ENCODE measurements at places on chromosomes 5 and 9.

- no peak for DNase-seq
Measured at GRCh38 chr5:143142596-143143435, 260.7 kb downstream of the NR3C1 start.

DNA sequence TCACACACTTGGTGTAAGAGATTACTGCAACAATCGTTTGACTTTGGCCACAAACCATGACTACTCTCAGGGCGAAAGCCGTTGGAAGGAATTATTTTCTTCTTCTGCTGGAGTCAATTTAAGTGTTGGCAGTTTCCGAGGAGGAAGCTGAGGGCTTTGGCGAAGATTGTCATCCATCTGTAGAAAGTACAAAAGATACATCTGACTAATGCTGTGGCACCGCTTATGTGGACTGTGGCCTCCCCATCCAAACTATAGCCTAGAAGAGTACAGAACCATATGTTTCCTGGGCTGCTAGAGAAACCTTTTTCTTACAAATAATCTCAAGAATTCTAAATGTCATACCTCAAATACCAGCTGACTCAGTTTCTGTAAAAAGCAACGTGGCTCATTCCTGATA is 7.4 kb downstream of the MTX3 start:
- peak; percentile 23 for DNase-seq

- no peak for DNase-seq
Measured at GRCh38 chr5:142422429-142422828, 97.6 kb upstream of the SPRY4 start.

GRCh38 chr9:87545858-87546257 is 48.2 kb downstream of the DAPK1 start:
- DNase-seq = no peak

- DNase-seq = no peak
Measured at GRCh38 chr5:90096415-90097081, 313.0 kb downstream of the CETN3 start.

DNA sequence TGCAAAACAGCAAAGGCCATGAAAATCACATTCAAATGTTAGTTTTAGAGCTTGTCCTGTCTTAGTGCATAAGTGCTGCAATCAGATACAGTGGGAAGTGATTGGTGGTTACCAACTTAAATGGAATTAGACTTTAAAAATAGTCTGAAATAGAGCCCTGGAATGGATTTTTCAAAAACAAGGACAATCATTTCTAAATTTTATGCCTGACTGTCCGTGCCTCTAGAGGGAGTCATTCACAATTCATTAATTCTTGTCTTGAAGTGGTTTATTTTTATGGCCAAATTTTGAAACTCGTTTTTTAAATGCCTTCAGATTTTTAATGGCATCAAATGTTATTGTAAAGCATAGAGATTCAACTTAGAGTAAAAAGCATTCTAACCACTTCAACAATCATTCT is 561.8 kb upstream of the DAB2 start:
- no peak for DNase-seq

DNA sequence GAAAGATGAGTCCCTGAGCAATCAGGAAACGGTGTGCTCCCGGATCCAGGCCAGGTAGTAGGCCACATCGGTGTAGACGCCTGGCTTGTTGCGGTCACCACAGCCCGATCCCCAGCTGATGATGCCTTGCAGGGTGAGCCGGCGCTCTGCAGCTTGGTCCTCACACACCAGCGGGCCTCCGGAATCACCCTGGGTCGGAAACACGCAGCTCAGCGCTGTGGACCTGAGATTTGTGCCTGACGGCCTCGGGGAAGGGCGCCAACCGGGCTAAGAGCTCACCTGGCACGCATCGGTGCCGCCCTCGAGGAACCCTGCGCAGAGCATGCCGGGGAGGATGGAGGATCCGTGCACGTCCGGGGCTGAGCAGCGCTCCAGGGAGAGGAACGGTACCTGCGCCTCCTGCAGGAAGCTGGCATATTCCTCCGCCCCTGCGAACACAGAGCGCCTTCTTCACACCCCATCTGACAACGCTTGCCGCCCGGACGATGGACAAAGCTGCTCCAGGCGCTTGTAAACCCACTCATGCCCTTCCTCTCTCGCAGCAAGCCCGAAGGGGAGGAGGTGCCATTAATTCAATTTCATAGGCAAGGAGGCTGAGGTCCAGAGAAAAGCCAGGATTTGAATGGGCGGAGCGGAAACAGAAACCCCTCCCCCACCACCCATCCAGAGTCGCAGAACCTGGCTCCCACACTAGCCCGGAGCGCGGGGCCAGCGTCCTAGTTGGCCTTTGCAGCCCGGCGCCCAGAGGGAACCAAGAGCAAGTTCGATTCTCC is 2.0 kb upstream of the PFN3 start:
- peak; percentile 77 for DNase-seq

- DNase-seq = no peak
Measured at GRCh38 chr9:124541824-124542223, 34.6 kb upstream of the NR5A1 start.

GRCh38 chr5:168877132-168877892 is 298.1 kb upstream of the PANK3 start:
- DNase-seq = no peak

- DNase-seq = no peak
Measured at GRCh38 chr5:131536850-131537448, 98.1 kb downstream of the RAPGEF6 start.

GRCh38 chr9:16405421-16405820 is 465.0 kb downstream of the BNC2 start:
- no peak for DNase-seq

DNA sequence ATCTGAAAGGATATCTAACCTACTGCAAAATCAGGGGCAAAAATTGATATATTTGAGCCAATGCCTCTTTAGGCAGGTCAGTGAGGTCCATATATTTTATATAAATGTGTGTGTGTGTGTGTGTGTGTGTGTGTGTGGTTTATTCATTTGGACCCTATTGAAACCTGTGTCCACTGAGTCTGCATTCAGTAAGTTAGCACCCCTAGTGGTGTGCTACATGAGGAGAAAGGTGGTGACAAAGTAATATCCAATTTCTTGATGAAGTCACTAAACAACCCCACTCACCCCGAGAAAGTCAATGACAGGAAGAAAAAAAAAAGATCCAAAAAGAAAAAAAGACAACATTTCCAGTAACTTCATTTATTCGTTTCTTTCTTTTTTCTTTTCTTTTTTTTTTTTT is 4.1 kb downstream of the FBXW11 start:
- no peak for DNase-seq

DNA sequence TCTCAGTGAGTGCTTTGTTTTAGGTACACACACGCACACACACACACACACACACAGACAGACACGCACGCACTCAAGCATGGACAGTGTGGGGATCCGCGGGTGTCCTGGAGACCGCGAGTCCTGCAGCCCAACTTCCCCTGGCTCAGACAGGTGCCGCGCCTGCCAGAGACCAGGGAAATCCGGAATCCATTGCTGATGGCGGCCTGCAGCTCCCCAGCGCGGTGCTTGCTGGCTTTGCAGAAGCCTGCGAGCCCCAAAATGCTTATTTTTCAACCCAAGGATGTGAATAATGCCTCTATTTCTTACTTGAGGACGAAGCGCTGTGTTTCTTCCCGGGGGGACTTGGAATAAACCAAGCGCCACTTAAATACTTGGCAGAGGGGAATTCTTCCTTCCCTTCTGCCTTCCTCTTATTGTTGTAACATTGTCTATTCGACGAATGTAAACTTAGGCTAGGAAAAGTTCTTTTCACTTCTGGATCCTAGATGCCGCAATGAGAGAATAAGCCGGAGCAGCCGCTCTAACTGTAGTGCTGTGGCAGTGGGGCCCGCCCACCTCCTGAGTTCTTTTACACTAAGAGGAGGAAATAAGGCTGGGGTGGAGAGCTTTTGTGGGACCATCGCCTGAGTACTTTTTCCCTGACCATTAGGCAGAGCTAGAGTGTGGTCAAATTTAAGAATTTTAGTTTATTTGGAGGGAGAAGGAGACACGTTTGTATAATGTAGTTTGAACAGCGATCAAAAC is 802 bp downstream of the ITGA2 start:
- DNase-seq = peak; percentile 46

GRCh38 chr5:61575103-61575502 is 243.0 kb downstream of the ZSWIM6 start:
- no peak for DNase-seq

DNA sequence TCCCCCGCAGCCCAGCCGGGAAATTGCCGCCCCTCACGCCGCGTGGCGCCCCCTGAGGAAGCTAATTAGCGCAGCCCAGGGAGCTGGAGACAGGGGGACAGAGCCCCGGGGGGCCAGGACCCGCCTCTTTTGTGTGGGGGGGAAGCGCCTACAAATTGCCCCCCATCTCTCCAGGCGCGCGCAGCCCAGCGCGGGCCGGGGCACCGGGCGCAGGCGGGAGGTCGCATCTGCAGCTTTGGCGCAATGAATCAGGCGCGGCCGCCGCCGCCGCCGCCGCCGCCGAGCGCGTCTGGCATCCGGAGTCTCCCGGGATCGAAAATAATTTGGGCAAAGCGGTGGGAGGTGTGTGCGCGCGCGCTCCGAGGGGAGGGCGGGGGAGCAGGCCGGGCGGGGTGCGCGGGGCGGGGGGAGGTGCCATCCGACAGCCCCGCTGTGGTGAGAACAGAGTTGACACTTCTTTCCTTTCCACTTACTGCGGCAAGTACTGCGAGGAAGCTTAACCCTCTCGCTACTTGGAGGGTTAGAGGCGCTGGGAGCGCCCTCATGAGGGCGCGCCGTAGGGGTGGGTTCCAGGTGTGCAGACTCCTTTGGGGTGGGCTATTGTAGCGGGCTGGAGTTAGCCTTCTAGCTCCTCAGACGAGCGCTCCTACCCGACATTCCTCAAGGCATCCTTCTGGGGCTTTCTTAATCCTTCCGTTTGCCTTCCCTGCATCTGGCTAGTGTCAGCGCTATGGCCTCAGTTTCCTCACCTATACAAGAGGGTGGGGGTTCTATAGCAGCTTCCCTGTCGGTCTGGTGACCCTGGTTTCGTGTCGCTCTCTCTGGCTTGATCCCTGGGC is 63.1 kb downstream of the CXXC5 start:
- DNase-seq = peak; percentile 71

GRCh38 chr5:64939772-64940510 is 171.2 kb downstream of the CWC27 start:
- DNase-seq = no peak

DNA sequence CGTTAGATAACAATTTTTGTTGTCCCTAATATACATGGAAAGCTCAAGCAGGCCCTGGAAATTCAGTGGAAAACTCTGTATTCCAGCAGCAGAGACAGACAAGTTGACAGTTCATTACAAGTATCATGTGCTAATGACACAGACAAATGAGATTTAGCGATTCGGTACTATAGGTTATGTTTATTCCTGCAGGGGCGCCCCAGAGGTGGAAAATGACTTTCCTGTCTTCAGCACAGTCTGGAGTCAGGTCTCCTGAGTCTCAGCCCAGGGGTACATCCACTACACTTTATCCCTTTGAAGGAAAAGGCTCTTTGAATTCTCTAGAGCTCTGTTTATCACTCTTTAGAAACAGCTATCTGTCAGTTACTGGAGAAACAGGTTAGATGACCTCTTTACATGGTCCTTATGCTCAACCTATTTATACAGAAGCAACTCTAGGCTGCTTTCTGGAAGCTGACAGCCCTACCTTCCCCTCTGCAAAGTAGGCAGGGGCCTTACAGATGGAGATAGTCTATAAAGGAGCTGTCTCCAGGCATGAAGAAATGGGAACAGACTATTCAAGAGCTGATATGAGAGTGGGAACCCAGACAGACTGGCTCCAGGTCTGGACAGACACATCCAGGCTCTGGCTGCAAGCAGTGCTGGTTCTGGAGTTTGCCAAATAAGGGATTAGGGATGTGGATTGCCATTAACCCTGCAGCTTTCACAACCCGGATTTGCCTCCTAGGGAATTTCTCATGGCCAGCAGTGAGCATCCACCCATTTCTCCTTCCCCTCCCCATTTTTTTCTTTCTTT is 7.2 kb upstream of the SLC31A2 start:
- no peak for DNase-seq

DNA sequence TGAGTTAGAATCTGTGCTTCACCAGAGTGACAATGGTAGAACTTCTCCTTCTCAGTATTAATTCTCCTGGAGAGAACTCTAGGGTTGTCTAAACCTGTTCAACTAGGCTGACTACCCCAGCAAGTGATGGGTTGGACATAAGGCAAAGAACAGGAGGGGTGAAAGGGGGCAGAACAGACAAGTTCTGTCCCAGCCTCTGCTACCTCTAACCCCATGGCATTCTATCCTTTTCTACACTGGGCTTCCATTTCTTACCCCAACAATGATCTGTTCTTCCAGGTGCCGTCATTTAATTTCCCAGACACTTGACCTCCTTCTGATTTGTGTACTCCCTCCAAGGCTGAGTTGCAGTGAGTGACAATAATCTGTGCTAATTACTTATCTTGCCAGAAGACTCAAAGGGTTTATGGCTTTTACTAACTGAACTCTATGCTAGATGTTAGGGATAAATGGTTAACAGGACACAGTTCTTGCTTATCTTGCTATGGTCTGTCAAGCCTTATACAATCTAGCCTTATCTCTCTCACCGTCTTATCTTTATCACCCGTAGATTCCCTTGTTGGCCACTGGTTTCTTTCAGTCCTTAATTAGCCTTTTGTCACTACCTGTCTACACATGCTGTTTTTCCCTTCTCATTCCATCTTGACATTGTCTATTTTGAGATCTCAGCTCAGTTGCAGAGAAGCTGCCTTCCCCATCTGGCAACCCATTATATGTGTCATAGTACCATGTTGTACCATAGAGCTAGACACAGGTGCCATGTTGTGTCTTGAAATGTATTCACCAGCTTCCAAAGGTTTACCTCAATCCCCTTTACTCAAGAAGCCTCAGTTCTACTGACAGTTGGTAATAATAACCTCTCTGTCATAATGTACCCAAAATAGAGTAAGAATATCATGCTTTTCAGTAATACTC is 10.0 kb upstream of the MATR3 start:
- no peak for DNase-seq

DNA sequence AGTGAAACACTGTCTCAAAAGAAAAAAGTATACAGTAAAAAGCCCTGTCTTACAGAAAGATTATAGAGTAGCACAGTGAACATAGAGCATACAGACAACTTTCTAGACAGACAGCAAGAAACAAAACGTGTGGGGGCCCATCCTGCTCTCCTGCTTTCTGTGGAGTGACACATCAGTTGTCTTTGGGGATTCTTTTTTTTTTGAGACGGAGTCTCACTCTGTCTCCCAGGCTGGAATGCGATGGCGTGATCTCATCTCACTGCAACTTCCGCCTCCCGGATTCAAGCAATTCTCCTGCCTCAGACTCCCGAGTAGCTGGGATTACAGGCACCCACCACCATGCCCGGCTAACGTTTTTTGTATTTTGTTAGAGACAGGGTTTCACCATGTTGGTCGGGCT is 14.9 kb downstream of the CDHR2 start:
- no peak for DNase-seq

DNA sequence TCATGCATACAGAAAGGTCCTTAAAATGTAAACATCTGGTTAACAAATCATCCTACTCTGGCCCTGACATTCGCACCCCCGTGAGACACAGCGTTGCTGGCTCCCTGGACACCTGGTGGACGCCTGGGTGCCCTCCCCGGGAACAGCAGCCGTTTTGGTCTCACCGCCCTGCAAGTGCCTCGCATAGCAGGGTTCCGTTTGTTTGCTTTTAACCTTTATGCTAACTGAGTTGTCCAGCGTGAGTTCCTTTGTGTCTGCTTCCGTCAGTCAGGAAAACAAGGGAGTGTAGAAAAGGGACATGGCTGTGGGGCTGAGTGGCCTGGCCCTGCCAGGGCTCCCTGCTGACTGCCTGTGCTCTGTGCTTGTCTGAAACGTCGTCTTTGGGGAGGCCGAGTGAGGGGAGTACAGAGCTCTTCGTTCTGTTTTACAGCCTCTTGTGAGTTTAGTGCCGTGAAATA is 91.8 kb upstream of the CACNA1B start:
- no peak for DNase-seq
